ENCODE measurements at places on chromosomes 12 and 14.
A peak's percentile ranks its signal among the peaks of the same experiment; 100 is the strongest.

DNA sequence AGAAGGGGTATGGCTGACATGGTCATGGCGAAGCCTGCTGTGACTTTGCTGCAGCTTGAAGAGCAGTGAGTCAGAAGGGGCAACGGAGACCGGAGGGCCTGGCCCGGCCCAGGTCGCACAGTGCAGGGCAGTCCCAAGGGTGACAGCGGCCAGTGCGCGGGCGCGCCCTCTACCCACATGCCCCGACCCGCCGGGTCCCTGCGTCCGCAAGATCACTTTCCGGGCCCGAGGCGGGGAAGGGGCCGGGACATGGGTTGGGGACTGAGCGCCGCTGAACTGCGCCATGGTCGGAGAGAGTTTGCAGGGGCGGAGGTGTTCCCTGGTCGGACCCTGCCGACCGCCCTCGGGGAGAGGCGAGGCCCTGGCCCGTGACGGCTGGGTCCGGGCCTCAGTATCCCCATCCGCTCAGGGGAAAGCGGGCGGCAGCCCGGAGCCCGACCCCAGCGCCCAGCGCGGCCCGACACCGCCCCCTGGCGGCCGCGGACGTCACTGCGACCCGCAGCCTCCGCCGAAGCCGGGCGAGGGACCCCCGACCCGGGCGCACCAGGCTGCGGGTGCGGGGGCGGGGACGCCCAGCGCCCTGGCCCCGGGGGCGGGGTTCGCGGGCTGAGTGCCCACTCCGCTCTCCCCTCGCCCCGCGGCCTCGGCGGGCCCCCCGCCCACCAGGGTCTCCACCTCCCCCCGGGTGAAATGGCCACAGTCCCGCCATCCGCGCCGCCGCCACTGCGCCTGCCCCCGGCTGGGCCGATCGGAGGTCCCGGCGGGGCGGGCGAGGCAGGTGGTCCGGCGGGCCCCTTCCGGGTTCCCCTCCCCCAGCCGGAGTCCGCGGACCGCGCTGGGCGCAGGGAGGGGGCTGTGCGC lies 7.2 kb upstream of the ANKRD9 start:
- DNase-seq: peak; percentile 46

GRCh38 chr12:51323966-51324895 lies at the start of gene BIN2:
BIN2 (minus strand) TSS chr12:51324174; CDS start chr12:51324102, 72 bp downstream.
- peak; percentile 55 for DNase-seq

GRCh38 chr12:109239179-109239578 lies 69.9 kb downstream of the FOXN4 start:
- DNase-seq: no peak

GRCh38 chr14:23876160-23876750 lies 77.3 kb upstream of the DHRS4 start:
- DNase-seq: no peak

DNA sequence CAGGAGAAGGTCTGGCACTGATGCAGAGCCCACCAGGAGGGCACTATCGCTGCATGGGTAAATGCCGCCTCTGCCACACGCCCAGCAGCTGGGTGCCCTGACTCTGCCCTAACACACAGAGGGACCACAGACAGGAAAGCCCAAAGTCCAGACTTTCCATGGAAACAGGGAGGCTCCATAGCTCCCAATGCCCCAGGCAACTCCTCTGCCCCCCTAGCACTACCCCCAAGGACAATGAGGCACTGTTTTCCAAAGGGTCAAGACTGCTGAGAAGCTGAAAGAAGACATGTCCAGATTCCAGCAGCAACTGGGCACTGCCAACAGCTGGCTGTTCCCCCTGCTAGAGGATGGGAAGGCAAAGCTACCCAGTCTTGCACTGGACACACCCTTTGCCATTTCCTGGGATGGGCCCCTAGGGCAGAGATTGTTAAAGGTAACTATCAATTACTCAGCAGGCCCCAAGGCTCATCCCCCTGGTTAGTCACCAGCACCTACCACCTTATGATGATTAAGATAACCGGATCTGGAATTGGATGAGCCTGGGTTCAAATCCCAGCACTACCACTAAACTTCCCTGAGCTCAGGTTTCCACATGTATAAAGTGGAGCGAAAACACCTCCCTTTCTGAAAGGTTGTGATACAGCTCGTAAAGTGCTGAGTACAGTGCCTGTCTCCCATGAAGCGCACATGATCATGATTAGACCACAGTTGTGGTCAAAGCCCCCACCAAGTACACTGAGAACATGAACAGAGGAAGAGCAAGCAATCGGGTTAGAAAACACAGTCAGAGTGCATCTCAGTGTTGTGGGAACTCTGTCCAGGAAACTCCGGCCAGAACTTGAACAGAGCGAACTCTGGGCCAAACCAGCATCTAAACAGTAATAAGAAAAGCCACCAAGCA lies 3.3 kb downstream of the PXN start:
- DNase-seq: no peak

- DNase-seq: no peak
Measured at GRCh38 chr14:102505000-102505619, 4.5 kb downstream of the ANKRD9 start.

DNA sequence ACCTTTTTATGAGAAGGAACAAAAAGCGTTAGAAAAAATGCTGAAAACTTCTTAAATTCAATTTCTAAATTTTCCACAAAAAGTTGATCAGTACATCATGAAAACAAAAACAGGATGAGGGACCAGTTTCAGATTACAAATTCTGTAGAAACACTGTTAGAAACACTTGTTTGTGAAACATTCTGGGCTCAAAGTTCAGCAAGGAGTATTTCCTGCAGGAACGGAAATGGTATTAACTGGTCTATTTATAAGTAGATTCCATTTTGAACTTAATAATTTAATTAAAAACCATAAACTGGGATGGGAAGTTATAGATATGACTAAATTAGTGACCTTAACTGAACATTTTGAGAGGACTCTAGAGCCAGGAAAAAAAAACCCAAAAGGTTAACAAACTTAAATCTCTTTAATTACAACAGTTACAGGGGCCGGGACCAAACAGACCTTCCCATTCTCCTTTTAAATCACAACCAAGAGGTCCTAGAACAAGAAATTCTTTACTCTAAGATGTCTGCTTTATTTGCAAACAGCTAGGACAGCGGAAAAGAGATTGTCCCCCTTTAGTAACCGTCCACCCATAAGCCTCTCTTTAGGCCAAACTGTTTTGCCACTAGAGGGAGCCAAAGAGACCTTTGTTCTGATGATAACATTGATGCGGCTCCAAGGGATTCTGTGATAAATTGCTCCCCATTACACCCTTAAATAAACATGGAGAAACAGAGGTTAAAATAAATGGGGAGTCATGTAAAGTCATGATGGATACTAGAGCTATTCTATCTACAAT lies 69.0 kb upstream of the RERGL start:
- DNase-seq: no peak

DNA sequence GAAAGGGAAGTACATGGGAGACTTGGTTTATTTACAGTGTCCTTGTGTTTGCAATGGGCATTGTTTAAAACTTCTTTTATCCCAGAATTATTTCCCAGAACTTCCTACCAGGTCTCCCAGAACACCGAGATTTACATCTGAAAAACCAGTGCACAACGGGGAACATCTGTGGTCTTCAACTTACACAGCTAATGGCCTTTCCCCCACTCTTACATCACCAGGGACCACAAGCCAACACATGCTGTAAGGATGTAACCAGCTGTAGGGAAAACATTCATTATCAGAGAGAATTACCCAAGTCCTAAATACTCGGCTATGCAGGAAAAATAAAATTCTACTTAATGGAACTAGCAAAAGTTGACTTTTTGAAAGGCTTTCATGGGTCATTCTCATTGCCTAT lies 267.6 kb downstream of the DUSP6 start:
- DNase-seq: no peak

DNA sequence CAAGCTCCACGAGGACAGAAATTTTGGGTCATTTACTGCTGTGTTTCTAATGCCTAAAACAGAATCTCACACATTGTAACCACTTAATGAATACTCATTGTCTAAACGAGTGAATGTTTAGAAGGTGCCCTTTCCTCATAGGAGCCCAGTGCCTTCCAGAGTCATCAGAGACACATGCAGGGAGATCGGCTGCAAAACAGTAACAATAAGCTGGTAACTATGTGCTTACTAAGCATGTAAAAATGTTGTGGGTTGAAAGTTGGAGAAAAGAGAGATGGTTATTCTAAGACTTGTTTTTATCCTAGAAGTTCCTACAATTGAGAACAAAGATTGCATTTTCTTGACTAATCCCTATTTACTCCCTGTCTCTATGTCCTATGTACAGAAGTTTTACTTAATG lies 7.4 kb downstream of the TESPA1 start:
- no peak for DNase-seq

GRCh38 chr12:114667669-114668150 lies 16.3 kb downstream of the TBX3 start:
- no peak for DNase-seq

DNA sequence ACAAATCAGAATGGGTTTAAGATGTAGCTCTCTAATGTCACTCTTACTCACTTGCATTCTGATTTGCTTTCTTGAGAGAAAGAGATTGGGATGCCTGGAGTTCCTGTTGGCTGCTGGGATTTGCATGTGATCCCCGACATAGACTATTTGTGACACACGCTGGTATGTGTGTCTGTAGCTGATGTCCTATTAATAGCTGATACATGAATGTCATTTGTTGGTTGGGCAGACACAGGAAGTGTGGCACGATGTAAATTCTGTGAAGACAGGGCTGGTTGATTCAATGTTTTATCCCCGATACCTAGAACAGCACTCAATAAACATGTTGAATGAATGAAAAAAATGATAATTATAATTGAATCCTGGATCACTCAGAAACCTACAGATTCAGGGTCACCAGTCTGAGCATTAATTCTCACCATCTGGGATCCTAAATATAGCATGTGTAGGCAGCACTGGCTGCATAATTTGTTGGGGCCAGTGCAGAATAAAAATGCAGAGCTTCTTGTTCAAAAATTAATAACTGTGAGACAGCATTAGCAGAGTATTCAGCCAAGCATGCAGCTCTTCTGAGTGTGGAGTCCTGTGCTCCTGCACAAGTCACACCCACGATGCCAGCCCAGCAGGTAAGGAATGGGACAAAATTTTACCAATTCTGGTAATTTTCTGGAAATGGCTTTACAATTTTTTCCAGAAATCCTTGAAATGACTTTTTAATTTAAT lies 35.5 kb upstream of the SOCS2 start:
- DNase-seq: no peak

- no peak for DNase-seq
Measured at GRCh38 chr12:87467936-87468335, 561.3 kb downstream of the C12orf50 start.

DNA sequence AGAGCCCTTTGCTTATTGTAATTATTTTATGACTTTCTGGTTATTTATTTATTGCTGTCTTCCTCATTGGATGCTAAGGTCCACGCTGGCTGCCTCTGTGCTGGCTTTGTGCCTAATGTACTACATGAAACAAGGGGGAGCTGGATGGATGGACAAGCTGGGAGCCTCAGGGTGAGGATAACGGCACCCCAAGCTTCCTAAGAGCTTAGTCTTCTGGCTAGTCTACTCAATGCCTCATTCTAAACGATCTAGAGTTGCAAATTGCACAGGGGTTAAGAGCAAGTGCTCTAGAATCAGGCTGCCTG lies 172.0 kb downstream of the CHST11 start:
- DNase-seq: no peak

DNA sequence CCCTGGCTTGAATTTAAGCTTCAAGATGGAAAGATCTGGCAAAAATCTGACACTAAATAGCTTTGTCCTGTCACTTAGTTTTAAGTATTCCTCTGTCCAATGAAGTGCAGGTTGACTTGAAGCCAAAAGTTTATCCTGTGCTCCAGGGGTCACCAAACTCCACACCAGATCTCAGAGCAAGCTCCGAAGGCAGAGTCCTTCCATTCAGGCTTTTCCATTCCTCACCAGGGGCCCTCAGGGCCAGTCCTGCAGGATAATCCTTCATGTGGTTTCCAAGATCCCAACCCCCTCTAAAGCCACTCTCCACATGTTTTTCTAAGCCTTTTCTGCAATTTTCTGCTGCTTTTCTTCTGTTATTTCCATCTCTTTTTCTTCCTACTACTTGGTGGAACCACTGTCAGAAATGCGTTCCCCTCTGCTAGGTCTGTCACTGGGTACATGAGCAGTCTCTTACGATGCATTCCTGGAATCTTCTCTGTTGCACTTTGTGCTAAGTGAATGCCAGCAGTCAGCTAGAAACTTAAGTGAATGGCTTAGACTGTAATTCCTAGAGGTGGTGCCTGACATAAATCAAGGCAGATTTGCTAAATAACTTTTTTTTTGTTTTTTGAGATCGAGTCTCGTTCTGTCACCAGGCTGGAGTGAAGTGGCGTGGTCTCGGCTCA lies 251.4 kb downstream of the MSRB3 start:
- DNase-seq: no peak

DNA sequence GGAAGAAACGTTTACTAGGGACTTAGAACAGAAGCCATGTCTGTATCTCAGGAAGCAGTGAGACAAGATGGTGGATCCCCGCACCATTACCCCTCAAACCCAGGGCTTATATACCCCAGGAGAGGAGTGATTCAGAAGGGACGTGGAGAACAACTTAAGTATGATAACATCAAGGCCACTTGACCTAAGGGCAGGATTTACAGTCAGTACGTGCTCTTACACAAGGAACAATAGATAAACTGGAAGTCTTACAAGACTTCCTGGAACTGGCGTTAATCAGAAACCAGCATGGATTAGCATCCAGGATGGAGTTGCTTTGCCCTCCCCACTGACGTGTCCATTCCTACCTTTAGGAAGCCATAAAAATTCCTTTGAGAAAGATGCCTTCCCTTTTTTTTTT lies 8.6 kb upstream of the ETFBKMT start:
- DNase-seq: no peak

GRCh38 chr12:132466241-132467201 lies 23.4 kb upstream of the FBRSL1 start:
- DNase-seq: no peak

DNA sequence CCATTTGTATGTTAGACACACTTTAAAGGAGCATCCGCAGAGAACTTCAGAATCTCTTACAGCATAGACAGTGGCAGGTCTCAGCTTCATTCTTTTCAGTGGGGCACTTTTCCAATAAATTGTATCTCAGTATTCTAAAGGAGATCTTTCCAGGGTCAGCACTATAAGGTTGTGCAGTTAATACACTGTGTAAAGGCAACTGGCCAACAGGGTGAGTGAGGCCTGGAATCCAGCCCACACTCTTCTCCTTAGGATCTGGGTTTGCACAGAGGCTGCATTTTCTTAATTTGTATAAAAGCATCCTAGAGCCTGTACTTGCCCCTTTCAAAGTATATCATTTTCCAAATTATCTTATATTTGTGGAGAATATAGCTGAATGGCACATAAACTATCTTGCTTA lies 94.2 kb downstream of the MYF5 start:
- no peak for DNase-seq

GRCh38 chr12:112121780-112122565 lies 3.4 kb upstream of the TRAFD1 start:
- no peak for DNase-seq

- DNase-seq: no peak
Measured at GRCh38 chr12:62789851-62790250, 145.1 kb downstream of the PPM1H start.

DNA sequence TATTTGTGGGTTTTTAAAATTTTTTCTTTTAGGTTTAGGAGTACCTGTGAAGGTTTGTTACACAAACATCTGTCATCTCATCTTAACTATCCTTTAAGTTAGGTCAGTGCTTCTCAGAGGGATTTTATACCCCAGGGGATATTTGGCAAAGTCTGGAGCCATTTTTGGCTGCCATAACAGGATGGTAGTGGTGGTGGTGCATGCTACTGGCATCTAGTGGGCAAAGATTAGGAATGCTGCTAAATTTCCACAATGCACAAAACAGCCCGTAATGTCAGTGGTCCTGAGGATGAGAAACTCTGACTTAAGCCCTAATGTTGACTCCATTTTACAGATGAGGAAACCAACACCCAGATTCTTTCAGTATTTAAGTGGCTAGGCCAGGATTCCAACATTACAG lies 85.2 kb upstream of the MYF6 start:
- no peak for DNase-seq

GRCh38 chr14:73463411-73463810 lies 5.1 kb upstream of the NUMB start:
- DNase-seq: peak; percentile 61

All from stimulated activated CD4-positive, alpha-beta T cell treated with anti-CD3 and anti-CD28 coated beads, Interleukin-12 subunit alpha, Interleukin-12 subunit beta, amount 100 ng/mL, for 48 hours (primary cell).